ENCODE measurements at places on chromosomes 5 and 9.
A peak's percentile ranks its signal among the peaks of the same experiment; 100 is the strongest.

GRCh38 chr5:139682016-139682975 lies 34.1 kb downstream of the CXXC5 start:
- H3K27me3 ChIP-seq, result no peaks in the 10 kb centered on the region
- H3K36me3 ChIP-seq, result no peaks in the 10 kb centered on the region
- peaks cover 3% of the 10 kb centered on the region for H3K4me1 ChIP-seq
- no peak for DNase-seq
- H3K4me3 ChIP-seq, result no peak overlapping the region
- H3K27ac ChIP-seq, result no peak overlapping the region

DNA sequence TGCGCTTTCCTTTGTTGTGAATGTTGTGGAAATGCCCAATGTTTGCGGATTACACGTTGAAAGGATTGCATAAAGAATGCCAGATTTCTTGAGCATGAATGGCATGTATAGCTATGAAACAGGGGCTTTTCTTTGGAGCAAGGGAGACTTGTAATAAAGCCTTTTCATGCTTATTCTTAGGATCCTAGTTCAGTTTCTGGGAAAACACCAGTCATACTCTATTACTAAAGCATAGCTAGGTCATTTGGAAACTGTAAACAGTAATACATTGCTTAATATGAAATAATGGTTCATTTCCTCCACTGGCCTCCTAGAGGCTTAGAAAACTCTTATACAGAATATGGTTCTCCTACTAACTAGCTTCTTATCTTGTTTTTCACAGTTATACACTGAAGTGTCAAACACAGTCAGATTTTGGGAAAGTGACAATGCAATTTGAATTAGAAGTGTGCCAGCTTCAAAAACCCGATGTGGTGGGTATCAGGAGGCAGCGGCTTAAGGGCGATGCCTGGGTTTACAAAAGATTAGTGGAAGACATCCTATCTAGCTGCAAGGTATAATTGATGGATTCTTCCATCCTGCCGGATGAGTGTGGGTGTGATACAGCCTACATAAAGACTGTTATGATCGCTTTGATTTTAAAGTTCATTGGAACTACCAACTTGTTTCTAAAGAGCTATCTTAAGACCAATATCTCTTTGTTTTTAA lies 104.2 kb downstream of the MELK start:
- H3K27ac ChIP-seq, result no peak overlapping the region
- DNase-seq, result no peak
- no peaks in the 10 kb centered on the region for H3K4me1 ChIP-seq
- H3K4me3 ChIP-seq, result no peak overlapping the region
- H3K36me3 ChIP-seq, result peaks cover 68% of the 10 kb centered on the region

DNA sequence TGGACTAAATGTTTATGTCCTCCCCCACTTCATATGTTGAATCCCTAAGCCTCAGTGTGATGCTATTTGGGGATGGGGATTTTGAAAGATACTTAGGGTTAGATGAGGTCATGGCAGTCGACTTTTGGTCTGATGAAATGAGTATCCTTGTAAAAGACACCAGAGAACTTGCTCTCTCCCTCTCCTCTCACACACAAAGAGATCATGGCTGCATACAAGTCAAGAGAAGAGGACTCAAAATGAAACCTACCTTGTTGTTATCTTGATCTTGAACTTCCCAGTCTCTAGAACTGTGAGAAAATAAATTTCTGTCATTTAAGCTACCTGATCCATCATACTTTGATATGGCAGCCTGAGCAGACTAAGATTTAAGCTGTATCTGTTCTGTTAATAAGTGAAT lies 144.0 kb upstream of the HAPLN1 start:
- no peak overlapping the region for H3K27ac ChIP-seq
- no peak for DNase-seq
- no peaks in the 10 kb centered on the region for H3K4me1 ChIP-seq
- H3K36me3 ChIP-seq, result no peaks in the 10 kb centered on the region
- H3K27me3 ChIP-seq, result peaks cover 5% of the 10 kb centered on the region

GRCh38 chr5:168706655-168707069 lies 127.5 kb upstream of the PANK3 start:
- H3K4me1 ChIP-seq, result no peaks in the 10 kb centered on the region
- H3K27ac ChIP-seq, result no peak overlapping the region
- peak; percentile 43 for DNase-seq
- H3K36me3 ChIP-seq, result no peaks in the 10 kb centered on the region
- no peaks in the 10 kb centered on the region for H3K27me3 ChIP-seq

DNA sequence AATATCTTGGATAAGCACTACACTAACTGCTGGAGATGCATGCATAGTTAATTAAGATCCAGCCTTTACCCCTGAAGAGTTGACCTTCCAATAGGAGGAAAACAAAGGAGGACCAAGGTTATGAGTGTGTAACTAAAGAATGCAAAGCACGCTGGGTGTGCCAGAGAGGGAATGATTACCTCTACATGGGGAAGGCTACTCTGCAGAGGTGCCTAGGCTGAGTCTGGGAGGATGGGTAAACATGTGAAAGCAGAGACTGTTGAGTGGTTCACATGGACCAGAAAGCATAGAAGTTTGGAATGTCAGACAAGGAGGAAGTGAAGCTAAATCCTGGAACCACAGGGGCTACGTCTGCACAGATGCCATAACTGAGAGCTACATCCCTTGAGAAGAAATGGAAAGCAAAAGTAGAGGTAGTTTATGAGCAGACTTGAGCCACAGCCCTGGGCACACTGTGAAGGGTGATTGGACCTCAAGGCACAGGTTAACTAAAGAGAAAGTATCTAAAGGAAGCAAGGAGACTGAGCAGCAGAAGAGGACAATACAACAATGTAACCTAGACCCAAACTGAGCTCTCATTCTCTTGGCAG lies 176.2 kb downstream of the DENND1A start:
- no peaks in the 10 kb centered on the region for H3K27me3 ChIP-seq
- no peak overlapping the region for H3K27ac ChIP-seq
- no peak for DNase-seq
- H3K36me3 ChIP-seq, result peaks cover 3% of the 10 kb centered on the region
- H3K4me3 ChIP-seq, result no peak overlapping the region
- H3K4me1 ChIP-seq, result peaks cover 16% of the 10 kb centered on the region

DNA sequence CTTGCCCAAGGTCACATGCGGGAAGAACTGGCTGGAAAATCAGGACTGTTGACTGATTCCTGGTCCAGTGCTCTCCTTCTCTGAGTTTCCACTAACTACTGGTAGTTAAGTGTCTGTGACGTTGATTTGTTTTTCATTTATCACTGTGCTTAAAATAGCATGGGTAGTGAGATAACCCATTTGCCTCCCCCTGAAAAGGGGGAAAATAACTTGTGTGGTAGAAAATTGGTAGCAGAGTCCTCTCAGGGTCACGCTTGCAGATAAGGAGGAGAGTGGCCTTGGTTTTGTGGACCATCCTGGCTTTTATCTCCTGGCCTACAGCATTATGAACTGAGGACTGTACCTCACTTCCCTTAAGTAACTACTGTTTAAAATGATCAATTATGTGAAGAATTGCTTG lies 10.9 kb downstream of the FUBP3 start:
- H3K27ac ChIP-seq, result peak overlapping the region; percentile 36
- no peak overlapping the region for H3K4me3 ChIP-seq
- no peak for DNase-seq
- no peaks in the 10 kb centered on the region for H3K36me3 ChIP-seq
- no peaks in the 10 kb centered on the region for H3K4me1 ChIP-seq

- no peak overlapping the region for H3K4me3 ChIP-seq
- no peaks in the 10 kb centered on the region for H3K27me3 ChIP-seq
- H3K27ac ChIP-seq, result no peak overlapping the region
- no peak for DNase-seq
- no peaks in the 10 kb centered on the region for H3K36me3 ChIP-seq
Observed at GRCh38 chr5:4480528-4481349, 659.4 kb upstream of the ADAMTS16 start.
